ENCODE measurements at places on chromosomes 2 and 18. TPM values are rescaled to one million over a fixed set of nuclear protein-coding genes. Genes with fewer than 3 reads are reported as not detected.

The DOK1 gene
- 20.1 TPM for total RNA-seq

The SLC40A1 gene
- total RNA-seq, result 53.3 TPM

The ABHD1 gene
- not detected for total RNA-seq

The ALPP gene
- not detected for total RNA-seq

The RNF138 gene
- 15.7 TPM for total RNA-seq

Measured in vagina (tissue), 2 donors.